Naive thymus-derived CD8-positive, alpha-beta T cell (primary cell): ENCODE measurements at places on chromosomes 2 and 18. TPM values are rescaled to one million over a fixed set of nuclear protein-coding genes. Genes with fewer than 3 reads are reported as not detected.

ACTG2 gene
- polyA plus RNA-seq, result 0.13 TPM

LIMS3 gene
- polyA plus RNA-seq, result 0.76 TPM

ACOXL gene
- polyA plus RNA-seq, result not detected

MAL gene
- 284 TPM for polyA plus RNA-seq

SLC14A1 gene
- polyA plus RNA-seq, result 1.1 TPM

PSMA8 gene
- 3.5 TPM for polyA plus RNA-seq

HRH4 gene
- 0.29 TPM for polyA plus RNA-seq

INO80B gene
- 9.4 TPM for polyA plus RNA-seq

STPG4 gene
- not detected for polyA plus RNA-seq

DSC3 gene
- not detected for polyA plus RNA-seq

FOXI3 gene
- not detected for polyA plus RNA-seq

- DNase-seq, result no peak
Measured at GRCh38 chr18:33923980-33924379, 300.7 kb downstream of the NOL4 start.

DNA sequence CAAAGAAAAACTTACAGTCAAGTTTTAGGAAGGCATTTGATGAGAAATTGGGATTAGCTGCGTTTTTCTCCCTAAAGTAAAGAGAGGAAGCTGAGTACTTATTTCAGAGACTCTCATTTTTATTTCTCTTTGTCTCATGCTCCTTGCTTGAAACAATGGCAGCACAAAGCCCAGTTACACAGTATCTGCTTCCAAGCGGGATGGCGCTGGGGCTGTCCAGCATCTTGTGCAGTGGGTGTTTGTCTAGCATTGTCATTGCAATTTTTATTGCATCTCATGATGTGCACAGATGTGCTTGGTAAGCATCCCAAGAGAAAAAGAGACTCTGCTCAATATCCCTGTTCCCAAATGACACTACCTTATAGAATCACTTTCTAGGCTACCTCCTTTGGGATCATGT, 102.8 kb upstream of the ZNF521 start:
- DNase-seq, result no peak

- DNase-seq, result no peak
Measured at GRCh38 chr18:22318745-22319407, 98.8 kb downstream of the CTAGE1 start.

- no peak for DNase-seq
Measured at GRCh38 chr2:239814116-239814860, 210.9 kb downstream of the NDUFA10 start.

GRCh38 chr18:77127769-77128671, 4.6 kb downstream of the MBP start:
- DNase-seq, result peak; percentile 38

GRCh38 chr2:73103018-73103542, 9.7 kb downstream of the RAB11FIP5 start:
- DNase-seq, result peak; percentile 37

DNA sequence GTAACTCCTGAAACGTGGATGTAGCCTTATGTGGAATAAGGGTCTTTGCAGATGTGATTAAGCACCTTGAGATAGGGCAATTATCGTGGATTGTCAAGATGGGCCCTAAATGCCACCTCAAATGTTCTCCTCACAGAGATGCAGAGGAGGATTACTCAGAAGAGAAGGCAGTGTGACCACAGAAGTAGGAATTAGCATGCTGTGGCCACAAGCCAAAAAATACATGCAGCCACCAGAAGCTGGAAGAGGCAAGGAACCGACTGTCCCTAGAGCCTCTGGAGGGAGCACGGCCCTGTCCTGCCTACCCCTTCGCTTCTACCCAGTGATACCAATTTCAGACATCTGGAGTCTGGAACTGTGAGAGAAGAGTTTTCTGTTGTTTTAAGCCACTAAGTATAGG, 47.3 kb upstream of the MGAT5 start:
- DNase-seq, result no peak

DNA sequence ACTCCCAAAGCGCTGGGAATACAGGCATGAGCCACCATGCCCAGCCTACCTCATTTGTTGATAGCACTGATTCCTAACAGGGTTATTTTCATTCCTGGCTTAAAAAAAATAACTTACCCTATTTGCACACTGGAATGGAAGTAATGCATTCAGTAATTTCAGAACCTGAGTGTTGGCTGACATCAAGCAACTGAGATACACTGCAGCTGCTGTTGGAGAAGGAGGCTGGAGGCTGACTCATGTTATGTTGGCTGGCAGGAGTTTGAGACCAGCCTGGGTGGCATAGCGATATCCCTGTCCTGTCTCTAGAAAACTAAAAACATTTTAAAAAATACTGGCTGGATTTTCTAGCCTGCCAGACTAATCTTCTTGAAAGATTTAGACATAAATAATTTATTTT, 385.1 kb upstream of the MEX3C start:
- no peak for DNase-seq

- no peak for DNase-seq
Measured at GRCh38 chr2:129078548-129078947, 759.9 kb upstream of the HS6ST1 start.

- no peak for DNase-seq
Measured at GRCh38 chr2:232942831-232943230, 70.2 kb downstream of the NGEF start.

DNA sequence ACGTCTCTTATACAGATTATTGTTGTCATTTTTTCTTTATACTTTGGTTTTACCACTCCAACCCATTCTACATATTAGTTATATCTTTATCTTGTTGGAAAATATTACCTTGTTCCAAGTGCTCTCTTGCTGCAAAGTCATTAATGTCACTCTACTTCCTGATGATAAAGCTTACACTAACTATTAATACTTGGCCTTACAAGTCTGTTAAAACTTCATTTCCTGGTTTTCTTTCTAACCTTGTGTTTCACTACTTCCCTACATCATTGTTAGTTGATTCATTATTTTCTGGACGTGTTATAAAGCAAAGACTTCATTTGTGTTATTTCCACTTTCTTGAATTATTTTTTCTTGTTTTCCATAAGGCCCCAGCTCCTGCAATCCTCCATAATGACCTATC, 382.6 kb upstream of the CDH20 start:
- no peak for DNase-seq

- no peak for DNase-seq
Measured at GRCh38 chr18:33541316-33541715, 36.7 kb upstream of the ASXL3 start.

- no peak for DNase-seq
Measured at GRCh38 chr18:23684515-23685197, 4.6 kb upstream of the LAMA3 start.

DNA sequence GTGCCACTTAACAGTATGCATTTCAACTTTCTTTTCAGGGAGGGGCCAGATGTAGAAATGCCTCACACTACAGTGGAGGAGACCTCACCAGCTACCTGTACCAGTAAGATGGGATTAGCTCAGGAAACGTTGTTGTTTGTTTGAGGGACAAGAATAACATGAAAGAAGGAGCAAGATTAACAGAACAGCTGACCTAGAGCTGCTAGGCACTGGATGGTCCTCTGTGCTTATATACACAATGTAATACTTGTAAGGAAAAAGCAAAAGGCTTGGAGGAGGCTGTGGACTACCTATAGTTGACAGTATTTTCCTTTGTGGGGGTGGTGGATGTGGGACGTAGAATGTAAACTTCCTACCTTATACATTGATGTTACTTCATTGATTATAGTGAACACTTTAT, 154.4 kb downstream of the FMNL2 start:
- no peak for DNase-seq

DNA sequence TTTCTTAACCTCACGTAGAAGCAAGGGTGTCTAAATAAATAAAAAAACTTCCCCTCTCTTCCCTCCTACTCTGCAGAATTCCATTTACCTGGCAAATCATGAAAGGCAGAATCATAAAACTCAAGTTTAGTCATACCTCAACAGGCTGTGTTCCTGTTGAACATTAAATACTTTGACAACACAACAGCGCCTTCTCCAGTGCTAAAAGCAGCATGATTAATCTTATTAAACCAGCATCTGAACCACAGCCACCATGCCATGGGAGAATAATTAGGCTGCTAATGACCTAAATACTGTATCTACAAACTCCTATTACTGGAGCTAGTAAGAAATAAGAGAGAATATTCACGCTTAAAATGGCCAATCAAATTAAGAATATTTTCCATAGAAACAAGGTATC, 68.1 kb downstream of the CDH2 start:
- no peak for DNase-seq

DNA sequence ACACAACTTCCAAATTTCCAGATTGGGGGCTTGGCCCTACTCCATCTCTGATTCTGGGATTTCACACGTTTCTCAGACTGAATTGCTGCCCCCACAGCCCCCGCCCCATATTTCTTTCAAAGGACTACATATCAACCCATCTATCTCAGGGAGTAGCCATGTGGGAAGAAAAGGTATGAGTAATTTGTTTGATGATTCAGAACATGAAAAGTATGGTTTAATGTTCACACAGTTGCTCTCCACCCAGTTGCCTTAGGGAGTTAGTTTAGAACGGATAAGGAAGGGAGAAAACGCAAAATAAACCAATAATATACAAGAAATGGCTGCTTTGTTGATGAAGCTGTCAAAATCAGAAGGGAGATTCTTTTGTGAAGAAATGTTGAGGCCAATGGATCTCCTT, 145.1 kb downstream of the PIEZO2 start:
- no peak for DNase-seq

DNA sequence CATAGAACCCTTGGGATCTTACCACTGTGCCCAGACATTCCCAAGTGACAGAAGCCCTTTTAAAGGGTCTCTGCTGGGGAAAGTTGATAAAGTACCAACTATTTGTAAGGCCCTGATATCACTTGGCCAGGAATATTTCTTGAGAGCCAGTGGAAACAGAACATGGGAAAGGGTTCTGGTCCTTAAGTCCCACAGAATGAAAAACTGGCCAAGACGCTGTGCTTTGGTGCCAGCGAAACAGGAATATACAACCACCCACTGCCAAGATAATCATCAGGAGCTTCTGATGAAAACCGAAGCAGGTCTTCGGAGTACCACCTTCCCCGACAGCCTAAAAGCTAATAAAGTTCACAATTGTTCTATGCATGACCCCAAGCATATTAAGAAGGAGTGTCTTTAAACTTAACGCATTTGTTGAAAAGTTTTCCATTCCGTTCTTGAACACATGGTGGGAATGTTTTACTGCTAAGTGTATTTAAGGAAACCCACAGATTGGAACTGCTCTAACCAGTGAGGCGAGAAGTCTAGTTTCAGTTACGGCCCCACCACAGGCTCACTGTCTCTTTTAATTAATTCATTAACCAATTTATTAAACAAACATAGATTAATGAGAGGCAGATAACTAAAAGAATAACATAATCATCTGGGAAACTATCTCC, 152.6 kb downstream of the ANKRD44 start:
- DNase-seq, result no peak

DNA sequence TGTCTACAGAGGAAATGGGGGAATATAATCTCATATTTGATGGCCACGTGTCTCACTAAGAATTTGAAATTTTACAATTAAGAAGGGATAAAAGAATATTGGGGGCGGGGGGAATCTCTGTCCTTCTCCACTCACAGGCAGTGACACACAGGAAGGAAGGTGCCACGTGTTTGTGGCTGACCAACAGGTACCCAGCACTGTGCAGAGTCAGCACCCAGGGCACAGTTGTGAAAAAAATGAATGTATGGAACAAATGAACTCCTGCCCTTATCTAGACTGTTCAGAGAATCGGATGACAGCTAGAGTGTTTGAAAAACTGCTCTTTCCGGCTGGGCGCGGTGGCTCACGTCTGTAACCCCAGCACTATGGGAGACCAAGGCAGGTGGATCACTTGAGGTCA, 317.0 kb upstream of the MYT1L start:
- DNase-seq, result no peak

- DNase-seq, result no peak
Measured at GRCh38 chr18:46398625-46399024, 258.4 kb downstream of the LOXHD1 start.

- DNase-seq, result no peak
Measured at GRCh38 chr2:226652983-226653765, 146.4 kb downstream of the IRS1 start.

- DNase-seq, result no peak
Measured at GRCh38 chr2:45072862-45073237, 63.6 kb upstream of the SIX2 start.

GRCh38 chr2:165015052-165015642, 59.8 kb upstream of the SLC38A11 start:
- DNase-seq, result peak; percentile 34

- no peak for DNase-seq
Measured at GRCh38 chr2:75431763-75432162, 129.0 kb downstream of the EVA1A start.

- DNase-seq, result no peak
Measured at GRCh38 chr2:98013407-98014042, 17.8 kb upstream of the TMEM131 start.

DNA sequence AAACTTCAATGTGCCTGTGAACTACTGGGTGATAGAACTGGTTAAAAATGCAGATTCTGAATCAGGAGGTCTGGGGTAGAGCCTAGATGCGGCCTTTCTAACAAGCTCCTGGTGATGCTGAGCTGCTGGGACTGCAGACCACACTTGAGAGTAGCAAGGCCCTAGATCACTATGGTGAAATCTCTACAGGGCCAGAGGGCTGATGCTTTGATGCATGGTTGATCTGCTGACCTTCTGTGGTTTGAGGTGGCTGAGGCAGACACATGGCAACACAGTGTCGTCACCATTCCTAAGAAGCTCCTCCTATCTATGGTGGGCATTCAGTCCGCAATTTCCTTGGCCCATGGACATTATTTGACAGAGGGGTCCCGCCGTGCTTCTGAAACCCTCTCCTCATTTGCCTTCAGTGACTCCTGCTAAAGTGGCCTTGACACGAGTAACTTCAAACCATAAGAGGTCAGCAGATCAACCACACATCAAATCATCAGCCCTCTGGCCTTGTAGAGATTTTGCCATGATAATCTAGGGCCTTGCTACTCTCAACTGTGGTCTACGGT, 19.8 kb downstream of the CCDC68 start:
- DNase-seq, result no peak

DNA sequence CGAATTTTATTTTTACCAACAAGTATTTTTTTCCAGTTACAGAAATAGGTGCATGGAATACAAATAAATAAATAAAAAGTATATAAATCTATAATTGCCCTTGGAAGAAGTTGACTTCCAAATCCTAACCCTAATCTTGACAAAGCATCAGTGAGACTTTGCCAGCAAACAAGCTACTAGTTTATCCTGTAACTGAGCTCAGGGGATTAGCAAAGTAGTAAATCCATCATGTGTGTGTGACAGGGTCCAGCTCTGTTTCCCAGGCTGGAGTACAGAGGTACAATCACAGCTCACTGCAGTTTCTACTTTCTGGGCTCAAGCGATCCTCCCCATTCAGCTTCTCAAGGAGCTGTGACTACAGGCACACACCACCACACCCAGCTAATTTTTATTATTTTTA, 948.0 kb upstream of the CNTNAP5 start:
- no peak for DNase-seq

- DNase-seq, result no peak
Measured at GRCh38 chr2:109266496-109266895, 137.5 kb downstream of the SH3RF3 start.
